ENCODE measurements at places on chromosomes 5 and 9. TPM values are rescaled to one million over a fixed set of nuclear protein-coding genes. Genes with fewer than 3 reads are reported as not detected.

DNA sequence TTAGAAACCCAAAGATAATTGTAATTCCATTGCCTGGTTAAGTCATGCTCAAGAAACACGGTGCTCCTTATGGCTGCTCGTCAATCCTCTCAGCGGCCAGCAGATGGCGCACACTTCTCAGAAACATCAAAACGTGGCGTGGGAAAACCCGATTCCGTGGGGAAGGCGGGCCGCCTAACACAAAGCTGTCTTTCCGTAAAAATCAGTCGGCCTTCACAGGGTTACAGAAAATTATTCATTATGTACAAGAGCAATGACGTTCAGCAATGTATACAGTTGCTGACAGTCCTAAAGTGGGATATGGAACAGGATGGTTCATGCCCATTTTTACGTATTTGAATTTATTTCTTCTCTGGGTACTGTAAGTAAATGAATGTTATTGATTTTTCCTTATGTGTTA, 83.5 kb downstream of the PDE4D start:
- no peak overlapping the region for H3K27ac ChIP-seq
- H3K36me3 ChIP-seq: no peaks in the 10 kb centered on the region
- H3K4me3 ChIP-seq: no peak overlapping the region

MARVELD2 gene
- total RNA-seq: 6.4 TPM

- no peaks in the 10 kb centered on the region for H3K4me1 ChIP-seq
- H3K27ac ChIP-seq: no peak overlapping the region
- no peaks in the 10 kb centered on the region for H3K36me3 ChIP-seq
- no peak overlapping the region for H3K4me3 ChIP-seq
Measured at GRCh38 chr5:6291961-6292360, 86.4 kb downstream of the MED10 start.

DNA sequence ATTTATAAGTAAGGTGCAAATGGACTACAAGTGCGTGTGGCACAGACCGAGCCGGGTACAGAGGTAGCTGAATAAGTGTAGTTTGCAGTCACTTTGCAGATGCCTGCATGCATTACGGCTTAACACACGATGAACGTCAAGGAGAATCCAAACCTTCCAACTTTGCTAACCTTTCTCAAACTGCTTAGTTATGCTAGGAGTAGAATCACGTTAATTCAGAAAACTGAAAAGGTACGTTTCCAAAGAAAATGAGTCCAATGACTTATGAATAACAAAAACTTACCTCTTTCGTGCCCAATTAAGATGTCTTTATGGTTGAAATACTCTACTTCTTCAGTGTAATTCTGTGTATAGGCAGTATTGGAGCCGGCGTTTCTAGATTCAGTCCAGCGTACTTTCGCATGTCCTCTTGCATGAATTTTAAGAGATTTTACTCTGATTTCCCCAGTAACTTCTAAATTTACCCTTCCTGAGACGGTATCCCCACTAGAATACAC, 539 bp downstream of the ARRDC3 start:
- peaks cover 23% of the 10 kb centered on the region for H3K4me1 ChIP-seq
- H3K36me3 ChIP-seq: peaks cover 8% of the 10 kb centered on the region
- H3K4me3 ChIP-seq: peak overlapping the region; percentile 83
- no peaks in the 10 kb centered on the region for H3K27me3 ChIP-seq

DNA sequence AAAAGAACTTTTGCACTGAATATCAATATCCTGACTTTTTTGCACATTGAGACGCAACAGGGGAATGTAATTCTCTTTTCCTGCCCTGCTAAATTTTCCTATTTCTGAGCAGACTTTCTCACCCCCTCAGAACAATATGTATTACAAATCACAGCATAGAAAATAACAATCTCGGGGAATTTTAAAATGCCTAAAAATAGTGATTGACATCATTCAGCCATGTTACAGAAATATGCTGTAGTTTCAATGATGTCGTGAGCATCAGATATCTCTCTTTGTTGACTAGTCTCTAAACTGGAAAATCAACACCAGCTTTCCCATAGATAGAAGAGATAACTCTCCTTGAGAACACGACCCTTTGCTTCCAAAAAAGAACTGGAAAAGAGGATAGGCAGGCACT, 166.7 kb downstream of the ZDHHC21 start:
- H3K27ac ChIP-seq: no peak overlapping the region
- DNase-seq: no peak
- no peaks in the 10 kb centered on the region for H3K27me3 ChIP-seq
- no peak overlapping the region for H3K4me3 ChIP-seq

PRDM9 gene
- not detected for total RNA-seq

TAF11L10 gene
- total RNA-seq: not detected

DNA sequence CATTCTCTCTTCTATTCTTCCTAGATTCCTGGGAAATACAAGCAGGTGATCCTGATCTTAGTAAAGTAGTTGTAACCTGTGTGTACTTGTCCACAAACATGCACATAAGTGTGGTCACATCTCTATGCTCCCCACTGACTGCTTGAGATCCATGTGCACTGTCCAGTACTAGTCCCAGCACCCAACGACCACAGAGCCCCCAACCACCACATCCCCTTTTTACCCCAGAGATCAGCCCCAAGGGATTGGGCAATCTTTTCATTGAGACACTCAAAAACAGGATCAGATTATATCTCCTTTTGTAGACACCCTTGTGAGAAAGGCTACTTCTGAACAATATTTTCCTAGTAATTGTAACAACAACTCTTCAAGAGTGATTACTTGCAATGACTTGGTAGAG, 240.6 kb downstream of the ACTL7B start:
- no peak for DNase-seq
- no peaks in the 10 kb centered on the region for H3K36me3 ChIP-seq
- no peak overlapping the region for H3K4me3 ChIP-seq
- no peak overlapping the region for H3K27ac ChIP-seq
- H3K4me1 ChIP-seq: no peaks in the 10 kb centered on the region
- no peaks in the 10 kb centered on the region for H3K27me3 ChIP-seq

OMD gene
- total RNA-seq: 10.3 TPM

SNCAIP gene
- 11.3 TPM for total RNA-seq

KCNMB1 gene
- total RNA-seq: 4.9 TPM

- H3K36me3 ChIP-seq: no peaks in the 10 kb centered on the region
- no peaks in the 10 kb centered on the region for H3K27me3 ChIP-seq
- no peak overlapping the region for H3K27ac ChIP-seq
- no peak for DNase-seq
- no peaks in the 10 kb centered on the region for H3K4me1 ChIP-seq
Measured at GRCh38 chr5:173697931-173698579, 81.6 kb upstream of the BOD1 start.

DNA sequence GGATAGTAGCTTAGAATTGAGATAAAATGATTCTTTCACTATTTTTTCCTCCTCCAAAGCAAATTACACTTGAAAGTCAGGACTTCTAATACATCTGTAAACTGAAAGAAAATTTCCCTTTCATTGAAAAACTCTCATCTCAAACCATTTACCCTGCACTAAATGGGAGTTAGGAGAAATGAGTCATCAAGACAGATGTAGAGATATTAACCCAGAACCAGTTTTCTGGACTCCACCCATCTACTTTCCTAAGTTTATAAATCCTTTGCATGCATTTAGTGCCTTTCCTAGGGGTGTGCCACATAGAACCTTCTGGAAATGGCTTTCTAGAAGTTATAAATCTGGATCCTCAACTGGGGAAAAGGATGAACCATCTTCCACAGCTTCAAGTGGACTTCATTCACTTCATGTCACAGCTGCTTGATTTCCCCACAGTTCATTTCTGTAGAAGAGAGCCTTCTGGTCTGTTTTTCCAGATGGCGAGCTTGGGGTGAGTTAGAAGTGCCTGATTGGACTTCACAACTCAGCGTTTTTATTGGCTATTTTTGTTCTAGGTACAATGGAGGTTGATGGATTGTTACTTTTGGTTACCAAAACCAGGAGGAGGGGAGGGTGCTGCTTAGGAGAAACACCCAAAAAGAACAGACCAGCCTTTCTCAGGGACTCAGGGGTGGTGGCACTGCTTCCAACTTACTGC, 72.5 kb upstream of the GPR151 start:
- H3K27ac ChIP-seq: no peak overlapping the region
- no peaks in the 10 kb centered on the region for H3K36me3 ChIP-seq
- peaks cover 13% of the 10 kb centered on the region for H3K4me1 ChIP-seq
- H3K4me3 ChIP-seq: no peak overlapping the region
- DNase-seq: no peak

GRCh38 chr5:139384591-139385051, 1.5 kb upstream of the SLC23A1 start:
- H3K27me3 ChIP-seq: no peaks in the 10 kb centered on the region
- peak overlapping the region; percentile 16 for H3K4me3 ChIP-seq
- peak overlapping the region; percentile 80 for H3K27ac ChIP-seq
- no peaks in the 10 kb centered on the region for H3K36me3 ChIP-seq
- DNase-seq: peak; percentile 84
- peaks cover 38% of the 10 kb centered on the region for H3K4me1 ChIP-seq

NFIL3 gene
- 132 TPM for total RNA-seq

LCNL1 gene
- 2.0 TPM for total RNA-seq

DNA sequence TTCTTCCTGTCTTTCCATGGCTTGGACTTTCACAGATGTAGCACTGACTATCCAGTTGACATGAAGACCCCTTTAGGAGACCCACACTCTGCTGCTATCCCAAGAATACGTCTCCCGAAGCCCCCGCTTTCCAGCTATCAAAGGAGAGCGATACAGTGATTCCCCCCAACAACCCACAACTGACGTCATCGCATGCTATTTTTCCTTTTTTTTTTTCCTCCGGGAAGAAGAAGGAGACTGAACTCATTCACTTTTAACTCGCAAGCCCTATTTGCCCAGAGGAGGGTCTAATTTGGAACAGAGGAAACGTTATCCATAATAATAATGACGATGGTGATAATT, 2.1 kb downstream of the PAPPA start:
- H3K27ac ChIP-seq: peak overlapping the region; percentile 87
- H3K27me3 ChIP-seq: no peaks in the 10 kb centered on the region
- H3K4me1 ChIP-seq: peaks cover 19% of the 10 kb centered on the region
- no peak for DNase-seq

GRCh38 chr9:2072752-2073405, 57.7 kb downstream of the SMARCA2 start:
- H3K27ac ChIP-seq: no peak overlapping the region
- H3K36me3 ChIP-seq: peaks cover 95% of the 10 kb centered on the region
- H3K27me3 ChIP-seq: no peaks in the 10 kb centered on the region
- H3K4me3 ChIP-seq: no peak overlapping the region

ST6GALNAC6 gene
- 108 TPM for total RNA-seq

- H3K4me1 ChIP-seq: no peaks in the 10 kb centered on the region
- no peaks in the 10 kb centered on the region for H3K27me3 ChIP-seq
- no peak overlapping the region for H3K4me3 ChIP-seq
Measured at GRCh38 chr5:18968966-18969365, 1019.0 kb downstream of the CDH18 start.

DNA sequence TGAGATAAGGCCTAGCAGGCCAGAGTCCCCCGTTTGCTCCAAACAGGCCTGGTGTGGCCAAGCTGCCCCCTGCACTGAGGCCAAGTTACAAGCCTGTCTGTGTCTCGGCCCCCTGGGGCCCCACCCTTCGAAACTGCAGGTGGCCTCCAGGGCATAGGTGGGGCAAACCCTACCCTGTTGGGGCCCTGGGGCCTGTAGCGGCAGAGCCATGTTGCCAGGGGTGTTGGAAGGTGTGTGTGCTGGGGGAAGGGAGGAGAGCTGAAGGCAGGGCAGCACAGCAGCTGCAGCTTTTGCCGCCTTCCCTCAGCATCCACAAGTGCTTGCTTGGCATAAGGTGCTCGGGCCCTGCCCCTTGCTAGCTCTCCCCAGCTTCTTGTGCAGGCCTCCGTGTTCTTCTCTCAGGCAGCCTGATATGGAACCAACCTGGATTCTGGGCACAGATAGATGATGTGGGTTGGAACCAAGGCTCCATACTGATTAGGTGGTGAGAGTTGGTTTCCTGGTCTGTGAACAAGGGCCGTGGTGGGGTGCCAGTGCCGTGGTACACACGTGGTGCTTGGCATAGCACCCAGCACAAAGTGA, 12.7 kb downstream of the IRF1 start:
- peaks cover 45% of the 10 kb centered on the region for H3K4me1 ChIP-seq
- no peaks in the 10 kb centered on the region for H3K36me3 ChIP-seq
- DNase-seq: no peak
- peak overlapping the region; percentile 22 for H3K27ac ChIP-seq
- no peaks in the 10 kb centered on the region for H3K27me3 ChIP-seq
- H3K4me3 ChIP-seq: no peak overlapping the region

SKIC3 gene
- 59.7 TPM for total RNA-seq

DNA sequence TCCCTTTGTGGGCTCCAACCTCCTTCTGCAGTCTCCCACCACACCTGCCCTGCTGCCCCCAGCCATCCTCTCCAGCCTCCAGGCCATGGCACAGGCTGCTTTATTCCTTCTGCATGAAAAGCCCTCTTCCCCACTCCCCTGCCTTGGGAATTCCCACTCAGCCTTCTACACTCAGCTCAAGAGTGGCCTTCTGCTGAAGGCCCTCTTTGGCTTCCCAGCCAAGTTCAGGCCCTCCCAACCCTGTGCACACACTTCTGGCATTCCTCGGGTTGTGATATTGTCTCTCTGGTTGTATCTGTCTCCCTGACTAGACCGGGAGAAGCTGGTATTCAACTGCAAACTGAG, 5.7 kb downstream of the SHB start:
- no peak overlapping the region for H3K27ac ChIP-seq
- peaks cover 57% of the 10 kb centered on the region for H3K4me1 ChIP-seq
- no peak for DNase-seq
- no peaks in the 10 kb centered on the region for H3K36me3 ChIP-seq
- no peak overlapping the region for H3K4me3 ChIP-seq
- no peaks in the 10 kb centered on the region for H3K27me3 ChIP-seq

- no peak overlapping the region for H3K4me3 ChIP-seq
- no peaks in the 10 kb centered on the region for H3K36me3 ChIP-seq
- no peak overlapping the region for H3K27ac ChIP-seq
- H3K27me3 ChIP-seq: no peaks in the 10 kb centered on the region
Measured at GRCh38 chr5:141641634-141642267, 5.0 kb downstream of the RELL2 start.

- no peak overlapping the region for H3K4me3 ChIP-seq
- no peaks in the 10 kb centered on the region for H3K27me3 ChIP-seq
- no peak for DNase-seq
- H3K4me1 ChIP-seq: no peaks in the 10 kb centered on the region
- H3K27ac ChIP-seq: no peak overlapping the region
Measured at GRCh38 chr5:151351671-151352070, 4.3 kb upstream of the SLC36A2 start.

DNM1 gene
- 33.4 TPM for total RNA-seq

DNA sequence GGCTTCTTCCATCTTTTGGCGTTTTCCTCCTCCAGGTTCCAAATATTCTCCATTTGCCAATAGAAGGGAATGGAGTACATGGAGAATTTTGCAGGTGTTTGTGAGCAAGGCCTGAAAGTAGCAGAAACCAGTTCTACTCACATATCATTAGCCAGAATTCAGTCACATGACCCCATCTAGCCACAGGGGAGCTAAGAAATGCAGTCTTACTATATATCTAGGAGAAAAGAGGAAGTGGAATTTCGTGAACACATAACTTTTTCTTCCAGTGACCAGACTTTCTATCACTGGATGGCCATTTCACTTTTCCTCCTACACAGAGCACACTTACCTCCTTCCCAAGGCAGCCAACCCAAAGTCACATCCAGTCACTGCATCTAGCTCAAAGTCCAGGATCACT, 55.1 kb downstream of the LOX start:
- no peak overlapping the region for H3K27ac ChIP-seq
- H3K4me1 ChIP-seq: no peaks in the 10 kb centered on the region
- H3K27me3 ChIP-seq: no peaks in the 10 kb centered on the region
- H3K4me3 ChIP-seq: no peak overlapping the region
- no peaks in the 10 kb centered on the region for H3K36me3 ChIP-seq
